ENCODE measurements at places on chromosomes 13 and 19. TPM values are rescaled to one million over a fixed set of nuclear protein-coding genes. Genes with fewer than 3 reads are reported as not detected.

KCNN1 gene
- 1.4 TPM for polyA plus RNA-seq

CRB3 gene
- polyA plus RNA-seq = 1.1 TPM

DNA sequence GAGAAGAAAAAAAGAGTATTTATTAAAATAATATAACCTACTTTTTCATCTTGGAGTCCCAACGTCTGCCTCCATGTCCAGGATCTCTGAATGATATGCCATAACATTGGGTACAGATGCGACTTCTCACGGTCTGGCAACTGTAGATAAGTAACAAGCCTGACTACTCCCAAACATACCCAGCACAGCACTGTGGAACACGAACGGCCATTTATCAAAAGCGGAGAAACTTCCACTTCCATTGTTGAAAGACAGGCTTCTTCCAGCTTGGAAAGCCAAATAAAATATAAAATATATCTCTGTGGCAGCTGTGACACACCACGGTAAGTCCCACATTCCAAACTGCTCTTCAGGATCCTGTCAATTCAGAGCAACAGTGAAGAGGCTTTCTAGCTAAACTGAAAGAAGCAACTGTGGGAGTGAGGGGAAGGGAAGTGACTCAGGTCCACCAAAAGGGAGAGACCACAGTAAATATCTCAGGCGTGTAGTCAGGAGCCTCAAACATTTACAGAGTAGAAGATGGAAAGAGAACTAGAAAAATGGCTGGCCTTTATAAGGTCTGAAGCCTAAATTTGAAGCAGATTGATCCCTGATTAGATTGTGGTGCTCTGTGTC lies 331.7 kb downstream of the LIG4 start:
- DNase-seq = no peak

GRCh38 chr19:4371247-4372164 lies 28.1 kb downstream of the MPND start:
- peak; percentile 65 for DNase-seq

GRCh38 chr13:75870397-75870903 lies 234.3 kb downstream of the LMO7 start:
- DNase-seq = peak; percentile 70

GRCh38 chr19:10737722-10738121 lies 19.8 kb downstream of the DNM2 start:
- DNase-seq = no peak

DNA sequence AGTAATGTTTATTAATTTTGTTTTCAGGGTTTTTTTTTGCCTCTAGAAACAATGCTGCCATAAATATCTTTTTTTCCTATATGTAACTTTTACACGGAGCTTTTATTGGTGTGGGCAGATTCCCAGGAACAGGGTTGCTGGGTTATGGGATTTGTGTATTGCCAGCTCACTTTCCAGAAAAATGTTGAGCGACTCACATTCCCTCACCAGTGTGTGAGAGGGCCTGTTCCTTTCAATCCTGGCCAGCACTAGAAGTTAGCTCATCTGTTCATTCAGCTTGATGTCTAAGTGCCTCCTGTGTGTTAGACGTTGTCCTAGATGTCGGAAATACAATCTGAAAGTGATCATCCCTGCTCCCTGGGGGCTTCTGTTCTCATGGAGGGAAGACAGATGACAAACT lies 2.6 kb downstream of the ZNF71 start:
- no peak for DNase-seq

Data from muscle of back (tissue), 13 donors.